ENCODE measurements at places on chromosomes 16 and 17.

DNA sequence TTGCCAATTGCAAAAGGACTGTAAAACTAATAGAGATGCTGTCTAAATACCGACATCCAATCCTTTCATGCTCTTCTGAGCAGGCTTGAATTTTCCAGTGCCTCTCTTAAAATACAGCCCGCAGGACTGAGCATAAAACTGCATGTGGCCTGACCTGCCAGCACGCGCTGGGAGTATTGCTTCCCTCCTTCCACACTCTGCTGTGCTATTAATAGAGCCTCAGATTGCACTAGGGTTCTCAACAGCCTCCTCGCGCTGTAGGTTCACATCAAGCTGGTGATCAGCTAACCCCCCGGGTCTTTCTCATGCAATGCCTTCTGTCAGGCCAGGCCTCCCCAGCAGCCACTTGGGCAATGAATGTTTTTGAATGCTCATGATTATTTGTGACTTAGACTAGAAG lies 14.2 kb upstream of the MSI2 start:
- DNase-seq = no peak

- no peak for DNase-seq
Observed at GRCh38 chr16:17213025-17213424, 257.7 kb downstream of the XYLT1 start.

- DNase-seq = no peak
Observed at GRCh38 chr17:79000396-79001189, 9.0 kb downstream of the CANT1 start.

- DNase-seq = no peak
Observed at GRCh38 chr16:48459167-48459566, 74.0 kb upstream of the SIAH1 start.

DNA sequence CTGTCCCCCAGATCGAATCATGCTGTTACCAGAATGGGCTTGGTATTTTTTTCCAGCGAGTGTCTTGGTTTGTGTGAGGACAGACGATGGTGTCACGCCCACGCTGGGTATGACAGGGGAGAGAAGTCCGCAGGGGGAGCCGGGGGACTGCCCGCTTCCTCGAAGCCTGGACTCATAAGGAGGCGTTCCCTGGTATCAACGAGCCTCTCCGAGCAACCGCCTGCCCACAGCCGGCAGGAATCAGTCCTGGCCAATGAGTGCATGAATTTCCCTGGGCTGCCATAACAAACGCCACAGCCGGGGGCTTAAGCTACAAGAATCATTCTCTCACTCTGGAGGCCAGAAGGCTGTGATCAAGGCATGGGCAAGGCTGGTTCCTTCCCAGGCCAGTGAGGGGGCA lies 26.1 kb upstream of the JPH3 start:
- no peak for DNase-seq

DNA sequence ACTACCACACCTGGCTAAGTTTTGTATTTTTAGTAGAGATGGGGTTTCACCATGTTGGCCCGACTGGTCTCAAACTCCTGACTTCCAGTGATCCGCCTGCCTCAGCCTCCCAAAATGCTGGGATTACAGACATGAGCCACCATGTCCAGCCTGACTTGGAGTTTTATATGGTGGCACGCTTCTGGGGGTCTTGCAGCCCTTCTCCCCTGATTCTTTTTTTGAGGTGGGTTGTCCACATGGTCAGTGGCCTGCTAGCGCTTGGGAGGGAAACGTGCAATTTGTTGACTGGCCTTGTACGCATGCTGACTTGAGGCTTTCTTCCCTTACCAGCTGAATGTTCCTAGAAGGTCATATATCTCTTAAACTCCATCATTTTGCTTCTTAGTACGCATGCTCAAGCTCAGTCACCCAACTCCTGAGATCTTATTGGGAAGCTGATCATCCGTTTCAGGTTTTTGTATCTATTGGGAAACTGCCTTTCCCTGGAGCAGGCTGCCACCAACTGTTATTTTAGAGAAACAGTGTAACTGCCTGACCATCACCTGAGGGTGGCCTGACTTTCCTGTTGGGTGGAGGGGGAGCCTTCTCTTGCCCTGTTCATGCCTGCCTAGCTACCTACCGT lies 13.7 kb upstream of the LDHD start:
- no peak for DNase-seq

- DNase-seq = no peak
Observed at GRCh38 chr17:74119965-74120364, 83.5 kb upstream of the RPL38 start.

- no peak for DNase-seq
Observed at GRCh38 chr17:73833775-73834488, 189.7 kb upstream of the SDK2 start.

DNA sequence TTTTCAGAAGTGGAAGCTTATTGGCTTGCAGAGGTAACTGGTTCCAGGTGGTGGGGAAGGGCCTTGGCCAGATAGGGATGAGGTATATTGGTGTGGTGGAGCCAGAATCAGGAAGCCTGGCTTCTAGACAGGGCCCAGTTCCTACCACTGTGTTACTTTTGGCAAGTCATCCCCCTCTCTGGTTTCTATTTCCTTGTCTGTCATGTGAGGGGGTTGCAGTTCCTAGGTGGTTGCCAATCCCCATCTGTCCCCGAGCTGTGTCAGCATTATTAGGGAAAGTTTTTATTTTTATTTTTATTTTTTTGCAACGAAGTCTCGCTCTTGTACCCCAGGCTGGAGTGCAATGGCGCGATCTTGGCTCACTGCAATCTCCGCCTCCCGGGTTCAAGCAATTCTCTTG lies 3.0 kb downstream of the SMCR8 start:
- no peak for DNase-seq

DNA sequence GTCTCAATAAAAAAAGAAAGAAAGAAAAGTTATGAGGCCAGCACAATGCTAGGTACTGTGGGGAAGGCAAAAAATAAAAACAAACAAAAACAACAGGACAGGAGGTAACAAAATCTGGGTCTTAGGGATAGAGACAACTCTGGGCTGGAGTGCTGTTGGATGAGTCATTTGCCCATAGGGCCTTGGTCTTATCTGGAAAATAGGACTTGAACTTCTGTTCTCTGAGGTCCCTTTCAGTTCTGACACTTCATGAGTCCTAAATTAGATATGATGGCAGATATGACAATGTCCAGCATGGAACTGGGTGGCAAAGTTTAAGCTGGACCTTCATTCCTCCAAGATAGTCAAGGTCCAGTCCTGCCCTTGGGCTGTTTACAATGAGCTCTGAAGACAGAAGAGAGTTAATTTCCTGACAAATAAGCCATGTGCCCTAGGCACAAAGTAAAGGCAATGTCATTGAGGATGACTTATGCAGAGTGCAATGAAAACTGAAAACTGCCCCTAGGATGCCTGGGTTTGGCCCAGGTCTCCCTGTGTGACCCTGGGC lies 8.9 kb upstream of the HDAC5 start:
- DNase-seq = no peak

DNA sequence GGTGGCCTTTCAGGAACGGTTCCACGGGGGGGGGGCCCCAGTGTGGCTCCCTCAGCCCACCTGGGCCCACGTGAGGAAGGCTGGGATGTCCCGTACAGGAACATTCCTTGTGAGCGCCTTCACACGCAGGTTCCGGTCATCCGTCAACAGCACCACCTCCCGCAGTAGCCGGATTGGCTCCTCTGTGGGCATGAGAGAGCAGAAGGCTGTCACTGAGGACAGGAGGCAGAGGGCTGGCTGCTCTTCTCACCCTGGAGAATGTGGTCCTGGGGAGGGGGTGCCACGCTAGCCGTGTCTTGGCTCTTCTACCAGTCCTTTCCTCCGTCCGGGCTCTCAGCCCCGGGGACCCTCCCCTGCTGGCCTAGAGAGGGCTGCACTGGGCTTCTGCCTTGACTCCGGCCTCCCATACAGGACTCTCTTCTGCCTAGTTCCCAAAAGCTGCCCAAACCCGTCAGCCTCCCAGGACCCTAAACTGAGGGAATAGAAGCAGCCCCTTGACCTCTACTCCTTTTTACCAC lies 6.6 kb downstream of the HIC1 start:
- no peak for DNase-seq

DNA sequence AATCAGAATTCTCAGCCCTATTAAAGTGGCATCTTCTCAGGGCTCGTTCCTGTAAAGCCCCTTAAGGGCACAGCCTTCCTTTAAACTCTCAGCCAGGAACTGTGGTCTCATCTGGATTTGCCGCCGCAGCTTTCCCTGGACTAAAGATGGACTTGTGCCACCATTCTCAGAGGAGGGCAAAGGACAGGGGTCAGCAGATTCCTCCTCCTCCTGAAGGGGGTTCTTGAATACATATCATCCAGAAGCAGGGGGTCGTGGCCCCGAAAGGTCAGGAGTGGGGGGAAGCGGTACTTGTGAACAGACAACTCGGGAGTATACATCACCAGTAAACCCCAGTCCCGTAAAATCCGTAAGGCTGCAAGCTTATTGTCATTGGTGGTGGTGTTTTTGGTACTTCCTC lies 174.8 kb downstream of the RPTOR start:
- DNase-seq = no peak

DNA sequence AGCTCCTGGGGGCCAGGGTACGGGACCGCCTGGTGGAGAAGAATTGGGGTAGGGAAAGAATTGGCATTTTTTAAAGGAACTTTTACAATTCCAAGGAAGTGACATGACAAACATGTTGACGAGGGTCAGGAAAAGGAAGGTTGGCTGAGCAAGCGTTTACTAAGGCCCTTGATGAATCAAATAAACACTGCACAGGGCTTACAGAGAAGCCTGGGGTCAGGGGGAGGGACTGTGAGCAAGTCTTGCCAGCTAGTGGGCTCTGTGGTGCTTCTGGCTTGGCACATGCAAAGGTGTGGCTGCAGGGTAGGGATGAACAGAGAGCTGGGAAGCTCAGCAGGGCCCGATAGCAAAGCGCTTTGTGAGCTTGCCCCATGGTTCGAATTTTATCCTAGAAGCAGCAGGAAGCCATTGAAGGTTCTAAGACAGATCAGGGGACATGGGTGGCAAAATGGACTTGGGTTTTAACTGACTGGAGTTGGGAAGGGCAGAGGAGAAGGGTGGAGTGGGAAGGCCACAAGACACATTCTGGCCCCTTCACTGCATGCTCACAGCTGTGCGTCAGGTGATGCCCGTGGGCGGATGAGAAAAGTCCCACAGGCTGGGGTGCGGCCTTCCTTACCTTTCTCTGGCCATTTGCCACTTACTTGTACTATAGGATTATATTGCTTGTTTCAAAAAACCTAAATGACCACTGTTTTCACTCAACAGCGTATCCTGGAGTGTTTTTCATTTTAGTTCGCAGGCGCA lies 117.8 kb downstream of the SOCS1 start:
- no peak for DNase-seq

GRCh38 chr17:81039854-81040758 lies 5.2 kb downstream of the BAIAP2 start:
- DNase-seq = no peak

DNA sequence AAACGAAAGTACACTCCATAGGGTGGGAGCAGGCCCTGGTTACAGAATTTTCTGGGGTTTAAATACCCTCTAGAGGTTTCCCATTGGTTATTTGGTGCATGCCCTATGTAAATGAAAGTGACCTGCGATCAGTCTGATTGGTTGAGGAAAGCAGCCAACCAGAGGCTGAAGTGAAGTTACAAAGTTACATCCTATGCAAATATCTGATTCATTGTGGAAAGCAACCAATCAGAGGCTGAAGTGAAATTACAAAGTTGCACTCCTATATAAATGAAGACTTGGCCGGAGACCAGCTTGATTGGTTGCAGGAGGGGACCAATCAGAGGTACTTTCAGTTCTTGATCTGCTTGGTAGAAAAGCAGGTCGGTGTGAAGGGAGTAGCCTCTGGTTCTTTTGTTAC lies 24.4 kb downstream of the NAA60 start:
- no peak for DNase-seq

DNA sequence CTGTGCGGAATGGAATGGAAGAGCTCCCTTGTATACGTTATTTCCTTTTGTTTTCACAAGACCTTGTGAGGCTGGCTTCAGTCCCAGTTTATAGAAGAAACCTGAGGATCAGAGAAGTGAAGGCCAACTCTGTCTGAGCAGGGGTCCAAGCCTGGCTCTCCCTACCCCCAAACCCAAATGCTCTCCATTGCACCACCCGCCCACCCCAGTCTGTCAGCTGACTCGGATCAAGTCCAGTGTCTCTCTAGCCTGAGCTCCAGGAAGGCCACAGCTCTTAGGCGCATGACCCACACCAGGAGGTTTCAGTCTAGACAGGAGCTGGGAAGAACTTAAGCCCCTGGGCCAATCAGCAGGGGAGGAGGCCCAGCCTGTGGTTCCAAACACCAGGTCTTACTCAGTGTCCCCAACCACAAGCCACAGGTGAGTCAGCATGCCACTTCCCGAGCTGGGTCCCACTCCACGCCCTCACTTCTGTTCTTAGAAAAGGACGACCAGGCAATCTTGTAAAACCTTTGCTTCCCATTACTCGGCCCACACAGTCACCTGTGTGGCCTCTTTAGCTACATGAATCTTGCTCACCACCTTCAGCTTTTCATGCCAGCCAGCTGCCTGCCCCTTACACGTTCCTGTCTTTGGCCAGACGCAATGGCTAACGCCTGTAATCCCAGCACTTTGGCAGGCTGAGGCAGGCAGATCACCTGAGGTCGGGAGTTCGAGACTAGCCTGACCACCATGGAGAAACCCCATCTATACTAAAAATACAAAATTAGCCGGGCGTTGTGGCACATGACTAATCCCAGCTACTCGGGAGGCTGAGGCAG lies 27.8 kb downstream of the TK2 start:
- DNase-seq = peak; percentile 83

DNA sequence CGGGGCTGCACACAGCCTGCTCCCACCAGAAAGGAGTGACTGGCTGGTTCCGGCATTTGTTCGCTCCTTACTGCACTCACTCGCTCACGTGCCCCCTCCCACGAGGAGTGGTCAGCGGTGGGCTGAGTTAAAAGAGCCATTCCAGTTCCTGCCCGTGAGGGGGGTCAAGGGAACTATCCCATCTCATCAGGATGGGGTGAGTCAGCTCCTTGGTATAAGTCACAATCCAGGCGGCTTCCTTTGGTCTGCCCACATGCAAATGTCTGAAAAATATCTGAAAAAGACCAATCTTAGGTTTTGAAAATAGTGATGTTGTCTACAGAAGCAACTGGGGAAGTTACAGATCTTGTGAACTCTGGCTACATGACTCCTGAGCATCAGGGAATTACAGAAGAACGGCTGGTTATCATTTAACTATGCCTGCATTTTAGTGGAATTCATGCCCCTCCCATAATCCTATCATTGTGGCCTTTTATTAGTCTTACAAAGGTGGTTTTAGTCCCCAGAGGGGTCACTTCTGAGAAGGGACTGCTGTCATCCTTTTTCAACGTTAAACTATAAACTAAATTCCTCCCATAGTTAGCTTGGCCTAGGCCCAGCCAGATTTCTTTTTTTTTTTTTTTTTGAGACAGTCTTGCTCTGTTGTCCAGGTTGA lies 9.8 kb upstream of the TNFSF12 start:
- no peak for DNase-seq

- peak; percentile 28 for DNase-seq
Observed at GRCh38 chr17:58315281-58315711, 13.3 kb downstream of the TSPOAP1 start.

- no peak for DNase-seq
Observed at GRCh38 chr17:75207760-75208159, 2.3 kb downstream of the NUP85 start.

GRCh38 chr16:28897826-28898225 lies 19.5 kb downstream of the ATP2A1 start:
- no peak for DNase-seq

- no peak for DNase-seq
Observed at GRCh38 chr17:71830866-71831265, 290.0 kb upstream of the SOX9 start.

Data from activated CD4-positive, CD25-positive, alpha-beta regulatory T cell treated with anti-CD3 and anti-CD28 coated beads, Interleukin-2, amount 50 U/mL, for 72 hours (primary cell).